ENCODE measurements at places on chromosomes 12 and 14.

GRCh38 chr12:94769047-94769420, 118.7 kb upstream of the TMCC3 start:
- no peaks in the 10 kb centered on the region for H3K36me3 ChIP-seq
- no peaks in the 10 kb centered on the region for H3K27me3 ChIP-seq
- no peak overlapping the region for H3K27ac ChIP-seq
- H3K4me1 ChIP-seq = peaks cover 14% of the 10 kb centered on the region
- no peak overlapping the region for H3K4me3 ChIP-seq

DNA sequence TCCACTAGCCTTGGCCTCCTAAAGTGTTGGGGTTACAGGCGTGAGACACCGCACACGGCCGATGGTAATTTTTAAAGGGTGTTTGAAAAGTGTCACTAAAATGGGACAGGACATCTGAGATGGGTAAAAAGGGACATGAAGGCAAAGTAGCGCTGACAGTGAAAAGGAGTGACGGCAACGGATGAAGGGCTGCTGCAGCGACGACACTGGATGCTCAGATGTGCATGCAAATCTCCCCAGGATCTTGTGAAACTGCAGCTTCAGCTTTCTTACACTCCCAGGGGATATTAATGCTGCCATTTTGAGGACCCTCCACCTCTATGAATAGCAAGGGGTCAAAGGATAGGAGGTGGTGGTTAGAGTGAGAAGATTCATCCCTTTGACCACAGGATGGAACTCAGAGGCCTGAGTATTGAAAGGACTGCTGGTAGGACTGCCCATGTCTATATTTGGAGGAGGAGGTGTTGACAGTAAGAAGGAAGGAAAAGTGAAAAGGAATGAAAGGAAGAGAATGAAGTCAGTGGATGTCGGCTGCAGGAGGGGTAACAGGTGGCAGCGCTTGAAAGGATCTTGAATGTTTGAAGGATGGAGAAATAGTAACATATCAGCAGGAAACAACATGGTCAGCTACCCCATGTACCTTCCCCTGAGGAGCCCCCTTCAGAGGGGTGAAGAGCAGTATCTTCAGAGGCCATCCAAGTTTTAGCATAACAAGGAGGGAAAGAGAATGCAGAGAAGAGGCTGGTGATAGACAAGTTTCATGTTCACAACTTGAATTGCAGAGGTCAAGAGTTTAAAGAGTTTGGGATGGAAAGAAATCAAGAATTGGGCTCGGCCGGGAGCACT, 37.1 kb downstream of the CLIP1 start:
- no peaks in the 10 kb centered on the region for H3K4me1 ChIP-seq
- peaks cover 3% of the 10 kb centered on the region for H3K36me3 ChIP-seq
- H3K27ac ChIP-seq = no peak overlapping the region
- DNase-seq = no peak
- H3K4me3 ChIP-seq = no peak overlapping the region
- no peaks in the 10 kb centered on the region for H3K27me3 ChIP-seq

- no peaks in the 10 kb centered on the region for H3K4me1 ChIP-seq
- H3K36me3 ChIP-seq = no peaks in the 10 kb centered on the region
- H3K4me3 ChIP-seq = no peak overlapping the region
- peaks cover 4% of the 10 kb centered on the region for H3K27me3 ChIP-seq
Observed at GRCh38 chr12:89907659-89908058, 199.0 kb upstream of the ATP2B1 start.

DNA sequence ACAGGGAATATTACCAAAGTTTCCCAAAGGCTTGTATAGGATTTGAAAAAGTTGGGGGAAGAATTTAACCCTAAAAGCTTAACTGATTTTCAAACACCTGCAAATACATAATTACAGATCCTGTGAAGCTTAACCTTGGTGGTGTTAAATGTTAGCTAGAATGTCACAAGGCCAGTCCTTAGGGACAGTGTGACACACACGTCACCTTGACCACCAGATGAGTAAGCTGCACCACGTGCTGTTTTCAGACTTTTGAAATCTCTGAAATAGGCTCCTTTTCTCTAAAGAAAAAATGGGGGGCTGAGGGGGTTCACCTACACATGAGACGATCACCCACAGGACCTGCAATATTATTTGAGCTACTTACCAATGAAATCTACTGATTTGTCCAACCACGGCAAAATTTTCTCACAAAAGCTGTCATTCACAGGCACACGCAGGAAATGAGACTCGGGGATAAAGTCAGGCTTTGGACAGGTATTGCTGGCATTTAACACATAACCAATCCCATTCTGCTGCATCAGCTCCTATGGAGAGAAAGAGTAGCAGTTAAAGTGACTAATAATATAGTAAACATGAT, 75.9 kb downstream of the DUSP16 start:
- peaks cover 21% of the 10 kb centered on the region for H3K36me3 ChIP-seq
- H3K4me3 ChIP-seq = no peak overlapping the region
- H3K4me1 ChIP-seq = no peaks in the 10 kb centered on the region
- DNase-seq = no peak
- no peaks in the 10 kb centered on the region for H3K27me3 ChIP-seq
- H3K27ac ChIP-seq = no peak overlapping the region

GRCh38 chr12:5807090-5807414, 138.0 kb downstream of the ANO2 start:
- DNase-seq = no peak
- H3K27me3 ChIP-seq = peaks cover 29% of the 10 kb centered on the region
- no peaks in the 10 kb centered on the region for H3K36me3 ChIP-seq
- no peaks in the 10 kb centered on the region for H3K4me1 ChIP-seq

GRCh38 chr12:32446316-32447119, 47.2 kb downstream of the FGD4 start:
- no peak overlapping the region for H3K4me3 ChIP-seq
- peaks cover 34% of the 10 kb centered on the region for H3K4me1 ChIP-seq
- no peaks in the 10 kb centered on the region for H3K27me3 ChIP-seq
- peak overlapping the region; percentile 89 for H3K27ac ChIP-seq
- H3K36me3 ChIP-seq = no peaks in the 10 kb centered on the region
- no peak for DNase-seq

- H3K4me1 ChIP-seq = no peaks in the 10 kb centered on the region
- no peak overlapping the region for H3K27ac ChIP-seq
- peaks cover 2% of the 10 kb centered on the region for H3K27me3 ChIP-seq
- H3K4me3 ChIP-seq = no peak overlapping the region
- H3K36me3 ChIP-seq = peaks cover 1% of the 10 kb centered on the region
Observed at GRCh38 chr12:54840244-54840865, 14.0 kb upstream of the MUCL1 start.

- peaks cover 4% of the 10 kb centered on the region for H3K36me3 ChIP-seq
- H3K4me1 ChIP-seq = no peaks in the 10 kb centered on the region
- no peaks in the 10 kb centered on the region for H3K27me3 ChIP-seq
- H3K4me3 ChIP-seq = no peak overlapping the region
Observed at GRCh38 chr12:62588916-62589315, 122.3 kb downstream of the MON2 start.

GRCh38 chr12:94987076-94987669, 16.3 kb downstream of the NDUFA12 start:
- H3K36me3 ChIP-seq = peaks cover 9% of the 10 kb centered on the region
- no peak overlapping the region for H3K4me3 ChIP-seq
- no peaks in the 10 kb centered on the region for H3K4me1 ChIP-seq
- H3K27ac ChIP-seq = no peak overlapping the region

GRCh38 chr12:94182986-94183707, 34.8 kb downstream of the PLXNC1 start:
- no peaks in the 10 kb centered on the region for H3K27me3 ChIP-seq
- H3K36me3 ChIP-seq = peaks cover 5% of the 10 kb centered on the region

- peak overlapping the region; percentile 46 for H3K4me3 ChIP-seq
- no peaks in the 10 kb centered on the region for H3K27me3 ChIP-seq
- peaks cover 47% of the 10 kb centered on the region for H3K4me1 ChIP-seq
- DNase-seq = no peak
- peaks cover 1% of the 10 kb centered on the region for H3K36me3 ChIP-seq
Observed at GRCh38 chr14:73784181-73784987, 67.2 kb upstream of the PTGR2 start.

DNA sequence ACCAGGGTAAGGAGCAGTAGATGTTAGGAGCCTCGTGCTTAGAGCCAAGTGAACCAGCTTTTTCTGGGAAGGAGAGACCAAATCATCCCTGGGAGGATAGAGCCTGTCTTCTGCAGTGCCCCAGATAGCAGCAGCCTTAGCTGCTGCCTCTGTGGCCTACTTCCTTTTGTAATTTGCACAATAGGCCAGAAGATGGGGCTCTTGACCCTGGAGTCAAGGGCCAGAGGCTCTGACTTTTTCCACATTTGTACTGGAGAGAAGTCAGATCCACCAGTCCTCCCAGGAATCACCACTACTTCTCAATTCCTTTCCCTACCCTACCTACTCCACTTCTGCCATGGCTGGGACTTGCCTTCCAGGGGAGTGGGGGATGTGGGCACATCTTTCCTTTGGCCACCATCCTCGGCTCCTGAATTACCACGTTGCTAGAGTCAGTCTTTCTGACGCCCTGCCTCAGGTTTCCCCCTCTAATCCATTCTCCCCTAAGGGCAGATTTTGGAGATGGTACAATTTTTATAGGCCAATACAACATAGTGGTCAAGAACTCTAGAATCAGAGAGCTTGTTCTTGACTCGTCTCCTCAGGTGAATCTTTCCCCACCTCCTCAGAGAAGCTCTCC, 3.3 kb upstream of the SLC4A8 start:
- peaks cover 4% of the 10 kb centered on the region for H3K27me3 ChIP-seq
- peak; percentile 52 for DNase-seq
- peaks cover 12% of the 10 kb centered on the region for H3K4me1 ChIP-seq
- no peaks in the 10 kb centered on the region for H3K36me3 ChIP-seq

Measured in progenitor cell of endocrine pancreas (in vitro differentiated cells).